ENCODE measurements at places on chromosomes 16 and 17.

DNA sequence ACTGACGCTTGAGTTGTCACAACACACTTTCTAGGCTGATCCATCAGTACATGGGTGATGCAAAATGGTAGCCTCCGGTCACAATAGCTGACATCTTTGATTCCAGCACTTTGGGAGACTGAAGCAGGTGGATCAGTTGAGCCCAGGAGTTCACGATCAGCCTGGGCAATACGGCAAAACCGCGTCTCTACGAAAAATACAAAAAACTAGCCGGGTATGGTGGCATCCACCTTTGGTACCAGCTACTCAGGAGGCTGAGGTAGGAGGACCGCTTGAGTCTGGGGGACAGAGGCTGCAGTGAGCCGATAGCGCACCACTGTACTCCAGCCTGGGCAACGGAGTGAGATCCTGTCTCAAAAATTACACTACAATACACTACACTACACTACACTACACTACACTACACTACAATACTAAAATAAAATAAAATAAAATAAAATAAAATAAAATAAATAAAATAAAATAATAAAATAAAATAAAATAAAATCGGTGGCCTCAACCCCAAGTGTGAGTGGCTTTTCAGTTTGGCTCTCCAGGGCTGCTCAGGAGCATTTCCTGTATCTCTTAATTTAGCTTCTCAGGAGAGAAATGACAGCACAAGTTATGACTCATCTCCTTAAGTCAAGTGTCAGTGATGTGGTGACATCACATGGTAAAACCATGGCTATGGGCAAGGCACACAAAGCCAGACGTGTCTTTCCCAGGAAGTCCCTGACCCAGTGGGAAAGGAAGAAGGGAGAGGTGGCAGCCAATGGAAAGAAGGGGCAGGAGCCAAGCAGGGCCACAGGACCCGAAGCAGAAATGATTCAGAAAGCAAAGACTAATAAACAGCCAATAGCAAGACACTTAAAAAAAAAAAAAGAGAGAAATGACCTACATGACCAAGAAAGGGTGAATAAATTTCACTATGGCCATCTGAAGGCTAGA lies 75.3 kb upstream of the TBC1D3K start:
- no peak for DNase-seq

DNA sequence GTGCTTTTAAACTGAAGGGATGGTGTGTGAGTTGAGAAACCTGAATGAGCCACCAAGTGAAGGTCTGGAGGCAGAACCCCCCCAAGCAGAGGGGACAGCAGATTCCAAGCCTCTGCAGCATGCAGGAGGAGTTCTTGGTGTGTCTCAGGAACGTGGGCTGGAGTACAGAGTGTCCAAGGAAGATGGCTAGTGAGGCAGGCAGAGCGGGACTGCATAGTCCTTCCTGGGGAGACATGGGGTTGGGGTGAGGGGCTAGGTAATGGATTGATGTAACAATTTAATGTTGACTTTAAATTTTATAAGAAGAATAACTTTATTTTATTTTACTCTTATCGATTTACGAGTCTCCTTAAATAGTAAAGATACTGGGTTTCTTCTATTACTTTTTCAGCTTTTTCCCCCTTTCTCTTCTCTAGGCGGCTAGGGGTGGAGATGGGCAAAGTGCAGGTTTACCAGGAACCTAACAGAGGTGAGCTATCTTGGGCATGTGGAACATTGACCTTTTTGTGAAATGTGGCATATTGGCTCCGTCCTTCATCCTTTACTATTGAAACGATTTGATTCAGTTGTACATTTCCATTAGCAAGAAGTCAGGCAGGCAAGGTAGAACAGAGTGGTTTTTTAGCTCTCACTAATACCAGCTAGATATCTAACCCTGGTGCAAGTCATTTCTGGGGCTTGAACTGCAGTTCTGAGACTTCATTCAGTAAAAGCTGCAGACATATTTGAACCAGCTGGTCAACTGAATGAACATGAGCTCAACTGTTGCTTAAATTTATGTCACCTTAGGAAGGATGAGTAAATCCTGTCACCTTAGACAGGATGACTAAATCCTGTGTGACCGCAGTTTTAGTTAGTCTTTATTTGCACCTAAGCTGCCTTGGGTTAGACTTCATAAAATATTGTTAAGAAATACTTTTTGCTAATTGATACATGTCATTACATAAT lies 9.2 kb downstream of the PRPSAP2 start:
- DNase-seq: no peak

- DNase-seq: no peak
Measured at GRCh38 chr17:44268709-44269534, 987 bp upstream of the SLC4A1 start.

- DNase-seq: no peak
Measured at GRCh38 chr17:65902155-65902554, 289.8 kb downstream of the CEP112 start.

- no peak for DNase-seq
Measured at GRCh38 chr17:73571511-73572130, 72.6 kb downstream of the SDK2 start.

GRCh38 chr17:50100480-50100883 lies 5.3 kb downstream of the PDK2 start:
- DNase-seq: no peak

All from activated CD4-positive, alpha-beta T cell treated with anti-CD3 and anti-CD28 coated beads for 1 hour (primary cell).